ENCODE measurements at places on chromosomes 12 and 14. TPM values are rescaled to one million over a fixed set of nuclear protein-coding genes. Genes with fewer than 3 reads are reported as not detected.
A peak's percentile ranks its signal among the peaks of the same experiment; 100 is the strongest.

DBX2 gene
- 3.0 TPM for total RNA-seq

DNA sequence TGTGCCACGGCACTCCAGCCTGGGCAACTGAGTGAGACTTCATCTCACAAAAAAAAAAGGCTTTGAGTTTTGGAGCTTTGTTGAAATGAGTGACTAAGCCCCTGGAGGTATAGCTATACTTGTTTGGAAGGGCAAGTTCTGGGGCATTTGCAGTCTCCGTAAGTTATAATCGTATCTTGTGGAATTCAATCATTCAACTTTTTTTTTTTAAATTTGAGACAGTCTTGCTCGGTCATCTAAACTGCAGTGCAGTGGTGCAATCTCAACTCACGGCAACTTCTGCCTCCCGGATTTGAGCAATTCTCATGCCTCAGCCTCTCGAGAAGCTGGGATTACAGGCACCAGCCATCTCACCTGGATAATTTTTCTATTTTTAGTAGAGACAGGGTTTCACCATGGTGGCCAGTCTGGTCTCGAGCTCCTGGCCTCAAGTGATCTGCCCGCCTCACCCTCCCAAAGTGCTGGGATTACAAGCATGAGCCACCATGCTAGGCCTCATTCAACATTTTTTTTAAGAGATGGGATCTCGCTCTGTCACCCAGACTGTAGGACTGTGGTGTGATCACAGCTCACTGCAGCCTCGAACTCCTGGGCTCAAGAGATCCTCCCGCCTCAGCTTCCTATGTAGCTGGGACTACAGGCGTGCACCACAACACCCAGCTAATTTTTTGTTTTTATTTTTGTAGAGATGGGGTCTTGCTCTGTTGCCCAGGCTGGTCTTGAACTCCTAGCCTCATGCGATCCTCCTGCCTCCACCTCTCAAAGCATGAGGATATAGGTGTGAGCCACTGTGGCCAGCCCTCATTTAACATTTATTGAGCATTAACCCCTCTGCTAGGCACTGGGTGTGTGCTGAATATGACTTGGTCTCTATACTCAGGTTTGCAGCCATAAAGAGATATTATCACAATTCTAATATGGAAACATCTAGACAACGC, 133.7 kb upstream of the MAP1LC3B2 start:
- DNase-seq, result no peak

CLECL1 gene
- total RNA-seq, result not detected

- DNase-seq, result no peak
Measured at GRCh38 chr12:5154091-5154490, 110.4 kb downstream of the KCNA5 start.

DNA sequence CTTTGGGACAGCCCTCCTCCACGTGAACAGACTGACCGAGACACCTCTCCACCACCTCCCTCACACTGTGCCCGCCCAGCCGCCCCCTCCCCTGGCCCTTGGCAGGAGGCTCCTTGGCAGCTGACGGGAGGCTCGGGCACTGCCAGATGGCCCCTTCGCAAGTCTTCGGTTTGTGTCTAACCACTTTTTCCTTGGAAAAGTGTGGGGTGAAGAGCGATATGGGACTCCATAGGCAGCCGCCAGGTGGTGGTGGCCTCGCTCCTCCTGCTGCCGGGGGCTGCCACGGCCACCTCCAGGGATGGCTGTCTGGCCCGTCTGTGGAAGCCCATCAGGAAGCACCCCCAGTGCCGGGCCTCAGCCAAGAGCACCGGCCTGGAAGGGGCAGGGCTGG, 58.7 kb downstream of the LRCOL1 start:
- DNase-seq, result no peak

DNA sequence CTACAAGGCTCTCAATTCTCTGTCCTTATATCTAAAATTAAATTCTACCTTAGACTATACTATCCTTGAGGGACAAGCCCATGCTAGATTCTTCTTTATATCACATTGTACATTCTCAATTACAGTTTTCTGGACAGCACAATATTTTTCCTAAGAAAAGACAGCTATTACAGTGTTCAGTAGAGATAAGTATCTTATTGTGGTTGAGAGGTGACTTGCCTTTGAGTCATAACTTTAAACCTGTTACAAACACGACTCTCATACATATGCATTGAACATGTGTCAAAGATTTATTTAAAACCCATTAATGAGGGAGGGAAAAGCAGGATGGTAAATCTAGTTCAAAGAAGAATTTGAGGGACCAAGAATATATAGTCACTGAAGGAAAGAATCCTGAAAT, 61.1 kb downstream of the TPH2 start:
- no peak for DNase-seq

TMEM119 gene
- 10.2 TPM for total RNA-seq

DNA sequence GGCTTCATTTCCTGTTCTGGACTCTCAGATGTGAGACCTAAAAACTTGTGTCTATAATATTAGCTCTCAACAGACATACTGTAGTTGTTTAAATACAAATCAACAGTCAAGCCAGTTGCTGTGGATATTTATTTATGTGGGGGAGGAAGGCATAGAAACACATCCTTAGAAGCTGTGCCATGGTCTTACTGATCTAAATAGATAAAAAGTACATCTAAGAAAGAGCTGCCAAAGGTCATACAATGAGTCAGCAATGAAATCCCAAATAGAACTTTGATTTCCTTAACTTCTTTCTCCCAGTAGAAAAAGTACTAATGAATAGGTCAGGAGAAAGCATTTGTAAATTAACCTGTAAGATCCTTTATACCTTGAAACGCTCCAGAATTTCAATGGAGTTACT, 185.1 kb downstream of the AKAP6 start:
- no peak for DNase-seq

DNA sequence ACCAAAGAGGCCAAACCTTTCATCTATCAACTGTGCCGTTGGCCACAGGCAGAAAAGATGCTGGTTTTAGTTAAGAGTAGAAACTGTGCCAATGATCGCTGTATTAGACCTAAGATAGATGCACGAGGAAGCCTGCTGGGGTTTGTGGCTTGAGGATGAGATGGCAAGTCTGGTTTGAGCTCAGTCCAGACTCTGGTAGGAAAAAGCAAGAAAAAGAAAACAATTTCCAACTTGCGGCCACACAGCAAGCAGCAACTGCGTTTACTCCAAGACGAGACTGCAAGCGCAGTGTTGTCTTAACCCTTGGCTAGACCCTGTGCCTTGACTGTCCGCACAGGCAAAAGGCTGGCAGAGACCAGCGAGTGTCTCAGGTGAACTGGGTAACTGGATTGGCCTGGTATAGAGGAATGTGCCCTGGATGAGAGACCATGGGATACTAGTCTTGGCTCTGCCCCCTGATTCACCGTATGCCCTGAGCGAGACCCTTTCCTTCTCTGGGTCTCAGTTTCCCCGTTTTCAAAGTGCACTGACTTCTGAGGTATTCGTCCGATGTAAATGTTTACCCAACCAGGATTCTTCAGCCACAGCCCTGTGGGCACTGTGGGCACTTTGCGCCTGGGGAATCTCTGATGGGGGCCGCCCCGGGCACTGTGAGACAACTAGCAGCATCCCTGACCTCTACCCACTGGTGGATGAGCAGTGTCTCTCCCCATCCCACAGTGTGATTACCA, 113.4 kb downstream of the DICER1 start:
- DNase-seq, result no peak

GRCh38 chr12:56804169-56804568, 41.0 kb downstream of the HSD17B6 start:
- no peak for DNase-seq

- no peak for DNase-seq
Measured at GRCh38 chr12:31234053-31234840, 91.7 kb downstream of the SINHCAF start.

CLEC4E gene
- total RNA-seq, result 1.7 TPM

DNA sequence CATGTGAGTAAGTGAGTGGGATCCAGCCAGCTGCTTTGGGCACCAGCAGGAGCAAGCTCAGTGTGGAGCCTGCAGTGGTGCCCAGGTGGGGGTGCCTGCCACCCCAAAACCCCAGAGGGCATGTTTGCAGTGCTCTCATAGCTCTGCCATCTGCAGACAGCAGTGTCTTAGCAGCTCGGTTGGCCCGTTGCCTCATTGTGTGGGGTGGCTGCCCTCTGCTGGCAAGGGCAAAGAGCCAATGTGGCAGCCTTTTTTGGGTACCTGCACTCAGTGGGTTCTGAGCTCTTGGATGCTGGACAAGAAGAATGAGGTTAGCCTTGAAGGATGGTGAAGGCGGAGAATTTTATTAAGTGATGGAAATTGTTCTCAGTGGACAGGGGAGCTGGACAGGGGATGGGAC, 52.3 kb downstream of the NEUROD4 start:
- DNase-seq, result peak; percentile 17

MRPL52 gene
- 43.7 TPM for total RNA-seq

- no peak for DNase-seq
Measured at GRCh38 chr12:72622556-72622955, 350.4 kb downstream of the TRHDE start.

- no peak for DNase-seq
Measured at GRCh38 chr12:92961949-92962348, 32.9 kb upstream of the EEA1 start.

DNA sequence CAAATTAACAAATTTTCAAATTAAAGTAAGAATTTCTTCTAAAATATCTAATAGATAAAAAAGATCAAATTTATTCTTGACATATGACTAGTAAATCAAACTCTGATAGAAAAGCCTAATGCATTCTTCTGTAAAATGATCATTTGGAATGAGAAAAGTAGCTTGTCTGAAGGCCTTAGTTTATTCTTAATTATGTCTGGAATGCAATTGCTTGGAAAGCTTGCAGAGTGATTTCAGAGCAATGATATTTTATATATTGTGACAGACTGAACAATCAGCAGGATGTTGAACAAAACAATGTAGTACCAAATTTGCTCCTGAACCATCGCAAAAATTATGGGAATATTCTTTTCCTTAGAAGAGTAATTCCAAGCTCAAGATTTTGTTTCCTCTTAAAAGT, 789.6 kb upstream of the NOVA1 start:
- DNase-seq, result no peak
